Hematopoietic multipotent progenitor cell treated with erythropoietin and hydrocortisone succinate and interleukin-3 and kit ligand, for 17 days (in vitro differentiated cells): ENCODE measurements at places on chromosomes 12 and 14.

DNA sequence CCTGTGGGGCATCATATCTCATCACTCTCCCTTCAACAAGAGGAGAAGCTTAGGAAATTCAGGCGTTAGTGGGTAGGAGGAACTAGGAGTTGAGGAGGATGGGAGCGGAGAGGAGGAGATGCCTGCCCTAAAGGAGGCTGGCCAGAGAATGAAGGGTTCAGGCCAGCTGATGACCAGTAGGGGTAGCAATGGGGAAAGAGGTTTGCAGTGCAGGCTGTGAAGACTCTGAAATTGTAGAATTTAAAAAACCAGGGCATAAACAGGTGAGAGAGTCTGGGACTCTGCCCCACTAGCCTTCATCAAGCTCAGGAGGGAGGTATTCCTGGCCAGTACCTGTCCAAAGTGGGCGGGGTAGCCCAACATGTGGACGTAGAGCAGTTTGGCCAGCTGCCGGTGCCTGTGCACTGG is 809 bp downstream of the AP1G2 start:
- no peak for DNase-seq

- no peak for DNase-seq
Observed at GRCh38 chr12:27614866-27615265, 81.4 kb upstream of the REP15 start.

DNA sequence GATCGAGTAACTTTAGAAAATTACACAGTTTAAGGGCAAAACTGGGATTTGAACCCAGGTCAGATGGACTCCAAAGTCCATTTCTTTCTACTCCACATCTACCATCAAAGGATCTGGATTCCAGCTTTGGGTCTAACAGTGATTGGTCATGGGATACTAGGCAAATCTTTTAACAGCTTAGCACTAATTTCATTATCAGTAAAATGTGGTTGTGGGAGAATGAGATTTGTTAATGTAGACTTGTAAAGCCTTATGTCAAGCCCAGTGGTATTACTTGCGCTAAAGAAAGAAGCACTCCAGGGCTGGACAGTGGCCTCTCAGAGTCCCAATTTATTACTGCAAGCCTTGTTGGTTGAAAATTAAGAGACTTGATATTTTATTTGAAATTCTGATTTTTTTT is 65.2 kb upstream of the MANSC4 start:
- no peak for DNase-seq

DNA sequence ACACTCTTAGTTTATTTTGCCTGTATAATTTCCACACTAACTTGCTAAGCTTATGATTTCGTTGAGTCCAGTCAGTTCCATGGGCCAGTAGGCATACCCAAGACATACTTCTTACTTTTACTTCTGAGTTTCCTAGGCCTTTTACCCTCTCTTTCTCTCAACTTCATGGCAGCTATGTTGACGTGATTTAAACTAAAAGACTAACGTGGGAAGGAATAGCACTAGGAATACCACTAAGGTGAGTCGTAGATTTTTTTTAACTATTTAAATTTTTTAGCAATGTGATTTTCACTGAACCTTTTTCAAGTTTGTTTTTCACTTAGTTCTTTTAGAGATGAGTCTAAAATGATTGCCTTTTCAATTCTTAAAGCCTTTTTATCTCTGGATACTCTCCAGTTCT is 793.5 kb upstream of the NOVA1 start:
- DNase-seq: no peak

- no peak for DNase-seq
Observed at GRCh38 chr12:48176417-48176751, 7.1 kb upstream of the CCDC184 start.

- no peak for DNase-seq
Observed at GRCh38 chr12:129550353-129550752, 353.5 kb downstream of the TMEM132D start.

DNA sequence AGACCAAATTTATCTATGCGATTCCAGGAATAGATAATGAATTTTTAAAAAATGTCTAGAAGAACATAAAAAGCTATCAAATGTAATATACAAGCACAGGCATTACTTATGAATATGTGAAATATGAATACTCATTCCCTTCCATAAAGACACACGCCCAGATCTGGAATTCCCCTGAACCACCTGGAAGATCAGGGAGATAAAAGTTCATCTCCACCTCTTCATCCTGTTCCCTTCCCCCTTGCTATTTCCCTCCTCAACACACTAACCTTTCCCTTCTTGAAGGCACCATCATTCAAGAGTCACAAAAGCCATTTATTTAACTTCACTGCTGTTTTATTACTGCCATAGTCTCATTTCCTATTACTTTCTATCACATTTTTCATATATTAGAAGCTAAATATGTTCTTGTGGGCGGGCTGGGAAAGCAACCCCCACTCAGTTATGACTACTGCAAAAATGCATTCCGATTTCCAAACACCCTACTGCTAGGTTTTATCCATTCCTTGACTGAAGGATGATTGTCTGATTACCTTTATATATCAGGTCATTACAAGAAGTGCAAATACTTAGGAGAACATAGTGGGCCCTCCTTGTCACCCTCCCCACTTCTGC is 16.1 kb downstream of the FGD6 start:
- no peak for DNase-seq

DNA sequence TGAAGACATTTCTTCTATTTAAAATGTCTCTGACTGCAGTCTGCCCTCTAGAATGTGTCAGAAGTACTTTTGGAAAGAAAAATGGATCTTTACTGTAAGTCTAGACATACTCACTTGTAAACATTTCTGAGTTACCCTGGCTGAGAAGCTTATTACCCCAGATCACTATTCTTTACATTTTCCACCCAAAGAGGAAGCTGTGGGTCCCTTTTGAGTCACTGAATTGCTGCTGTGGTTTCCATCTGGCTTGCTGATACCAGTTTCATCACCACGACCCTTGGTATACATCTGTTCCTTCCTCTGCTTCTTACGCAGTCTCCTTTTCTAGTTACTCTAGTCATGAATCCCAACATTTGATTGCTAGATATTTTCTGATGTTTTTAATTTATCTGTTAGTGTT is 20.2 kb upstream of the CLEC4D start:
- no peak for DNase-seq

- DNase-seq: no peak
Observed at GRCh38 chr12:61369241-61369910, 890.8 kb upstream of the USP15 start.

GRCh38 chr12:24349051-24349799 is 399.8 kb upstream of the SOX5 start:
- no peak for DNase-seq

DNA sequence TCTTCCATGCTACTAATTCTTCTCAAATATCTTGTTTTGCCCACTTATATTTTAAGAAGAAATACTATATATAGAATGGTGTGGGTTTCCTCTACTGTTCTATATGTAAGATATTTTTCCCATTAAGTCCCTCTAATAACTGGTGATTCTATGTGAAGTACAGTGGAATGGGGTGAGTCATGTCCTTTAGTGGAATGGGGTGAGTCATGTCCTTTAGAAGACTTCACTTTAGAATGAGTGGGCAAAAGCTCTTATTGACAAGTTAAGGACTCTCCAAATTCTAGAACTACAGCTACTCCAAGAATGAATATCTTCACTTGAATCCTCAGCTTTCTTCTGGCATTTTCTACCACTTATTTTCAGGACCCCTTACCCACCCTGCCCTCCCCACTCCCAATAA is 349.9 kb downstream of the ETNK1 start:
- no peak for DNase-seq

GRCh38 chr14:94875256-94875655 is 105.3 kb upstream of the GSC start:
- DNase-seq: no peak
